Kasumi-1 (cell line): ENCODE measurements at places on chromosomes 3 and 15.

- DNase-seq = no peak
Measured at GRCh38 chr3:159773706-159774105, 214.9 kb upstream of the IL12A start.

GRCh38 chr15:101054991-101055390 is 135.8 kb downstream of the LRRK1 start:
- DNase-seq = no peak

GRCh38 chr3:128532012-128532983 is 39.3 kb upstream of the GATA2 start:
- no peak for DNase-seq

GRCh38 chr3:60810881-60811280 is 440.4 kb downstream of the FHIT start:
- no peak for DNase-seq

DNA sequence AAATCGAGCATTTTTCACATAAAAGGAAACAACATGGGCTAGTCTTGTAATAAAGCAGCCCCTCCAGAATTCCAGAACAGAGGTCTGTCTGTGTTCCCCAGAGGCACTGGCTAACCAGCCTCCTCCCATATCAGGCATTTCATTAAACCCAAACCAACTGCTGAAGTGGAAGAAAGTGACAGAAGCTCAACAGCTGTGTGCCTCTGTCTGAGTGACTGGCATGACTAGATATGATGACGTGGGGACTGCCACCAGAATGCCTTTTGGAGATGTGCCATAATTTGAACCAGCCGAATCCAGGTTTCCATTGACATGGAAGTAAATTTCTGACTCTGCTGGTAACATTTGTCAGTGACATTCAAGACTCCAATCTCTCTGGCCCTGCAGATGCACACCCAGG is 8.7 kb downstream of the LIMD1 start:
- no peak for DNase-seq

GRCh38 chr3:107884028-107884427 is 206.8 kb downstream of the CD47 start:
- DNase-seq = no peak
